CD4-positive, alpha-beta T cell treated with Interferon gamma for 1 hour (primary cell): ENCODE measurements at places on chromosomes 13 and 19.

DNA sequence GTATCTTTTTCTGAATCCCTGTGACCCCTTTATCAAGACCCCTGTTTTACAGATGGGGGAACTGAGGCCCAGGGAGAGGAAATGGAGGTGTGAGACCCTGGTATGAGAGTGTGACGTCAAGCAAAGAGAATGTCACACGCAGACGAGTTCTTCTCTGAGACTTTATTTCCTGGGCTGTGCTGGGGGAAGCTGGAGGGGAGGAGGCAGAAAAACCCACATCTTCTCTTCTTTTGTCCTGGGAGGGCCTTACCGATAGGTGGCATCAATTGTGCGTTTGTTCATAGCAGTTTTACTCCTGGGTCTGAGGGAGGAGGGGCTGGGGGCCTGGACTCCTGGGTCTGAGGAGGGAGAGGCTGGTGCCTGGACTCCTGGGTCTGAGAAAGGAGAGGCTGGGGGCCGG, 4.9 kb upstream of the KLK15 start:
- DNase-seq = no peak

DNA sequence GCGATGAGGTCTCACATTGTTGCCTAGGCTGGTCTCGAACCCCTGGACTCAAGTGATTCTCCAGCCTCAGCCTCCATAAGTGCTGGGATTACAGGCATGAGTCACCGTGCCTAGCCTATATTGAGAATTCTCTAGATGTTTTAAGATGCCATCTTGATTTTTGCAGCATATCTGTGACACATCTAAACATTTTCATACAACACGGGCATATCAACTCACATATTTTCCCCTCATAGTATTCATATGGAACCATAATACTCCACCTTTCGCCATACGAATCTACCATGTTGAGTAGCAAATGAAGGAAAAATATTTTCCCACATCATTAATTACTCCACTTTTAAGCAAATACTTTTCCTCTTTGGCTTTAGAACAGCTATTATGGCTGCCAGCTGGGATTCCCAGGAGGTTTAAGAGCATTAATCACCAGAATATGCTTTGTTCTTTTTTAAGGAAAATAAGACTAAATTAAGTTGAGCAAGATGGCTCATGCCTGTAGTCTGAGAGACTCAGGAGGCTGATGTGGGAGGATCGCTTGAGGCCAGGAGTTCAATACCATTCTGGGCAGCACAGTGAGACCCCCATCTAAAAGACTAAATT, 56.9 kb upstream of the GTF2F2 start:
- no peak for DNase-seq

GRCh38 chr13:26503826-26504594, 53.5 kb upstream of the WASF3 start:
- DNase-seq = no peak

DNA sequence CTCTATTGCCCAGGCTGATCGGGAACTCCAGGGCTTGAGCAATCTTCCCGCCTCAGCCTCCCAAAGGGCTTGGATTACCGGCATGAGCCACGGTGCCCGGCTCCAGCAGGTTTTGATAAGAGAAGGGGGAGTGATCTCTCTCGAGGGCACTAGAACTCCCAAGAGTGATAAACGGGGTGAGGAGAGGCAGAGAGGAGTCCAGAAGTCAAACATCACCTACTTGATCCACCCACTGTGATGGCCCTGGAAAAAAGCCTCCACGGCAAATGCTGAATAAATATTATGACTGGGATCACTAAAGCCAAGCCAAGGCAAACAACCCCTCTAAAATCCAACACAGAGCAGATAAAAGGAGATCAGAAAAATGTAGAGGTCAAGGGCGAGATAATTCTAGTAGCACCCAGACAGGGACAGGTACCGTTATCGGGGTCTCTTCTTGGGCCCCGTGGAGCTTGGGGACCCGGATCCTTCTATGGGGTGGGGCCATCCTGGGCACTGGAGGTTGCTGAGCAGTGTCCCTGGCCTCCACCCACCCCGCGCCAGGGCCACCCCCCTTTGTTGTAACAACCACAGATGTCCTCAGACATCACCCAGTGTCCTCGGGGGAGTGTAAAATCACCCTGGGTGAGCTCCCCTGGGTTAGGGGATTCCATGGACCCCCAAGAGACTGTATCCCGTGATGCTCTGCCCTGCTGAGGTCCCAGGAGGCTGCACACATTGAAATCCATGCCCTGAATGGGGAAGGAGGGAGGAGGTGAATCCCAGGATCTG, 3.7 kb upstream of the CREB3L3 start:
- DNase-seq = no peak

DNA sequence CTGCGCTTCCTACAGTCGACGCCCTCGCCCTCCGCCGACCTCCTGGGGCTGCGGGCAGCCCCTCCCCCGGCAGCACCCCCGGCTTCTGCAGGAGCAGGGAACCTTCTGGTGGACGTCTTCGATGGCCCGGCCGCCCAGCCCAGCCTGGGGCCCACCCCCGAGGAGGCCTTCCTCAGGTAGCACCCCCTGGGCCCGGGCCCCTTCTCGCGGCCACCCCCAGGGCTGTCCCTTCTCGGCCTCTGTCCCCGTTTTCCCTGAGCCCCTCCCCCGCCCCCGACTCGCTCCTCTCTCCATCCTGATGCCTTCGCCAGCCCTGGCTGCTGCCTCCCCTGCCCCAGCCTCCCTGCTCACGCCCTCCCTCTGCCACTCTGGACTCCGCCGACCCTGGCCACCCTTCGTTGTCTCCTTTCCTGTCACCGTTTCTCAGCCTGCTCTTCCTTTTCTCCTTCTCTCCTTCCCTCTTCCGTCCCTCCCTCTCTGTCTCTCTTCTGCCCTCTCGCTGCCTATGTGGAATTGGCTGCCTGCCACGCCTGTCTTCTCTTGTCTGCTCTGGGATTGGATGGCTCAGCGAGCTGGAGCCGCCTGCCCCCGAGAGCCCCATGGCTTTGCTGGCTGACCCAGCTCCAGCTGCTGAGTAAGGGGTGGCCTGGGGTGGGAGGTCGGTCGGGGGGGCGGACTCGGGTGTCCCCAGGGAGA, 11.0 kb downstream of the FUZ start:
- DNase-seq = no peak

- DNase-seq = no peak
Measured at GRCh38 chr13:111082240-111082639, 32.9 kb upstream of the ARHGEF7 start.

DNA sequence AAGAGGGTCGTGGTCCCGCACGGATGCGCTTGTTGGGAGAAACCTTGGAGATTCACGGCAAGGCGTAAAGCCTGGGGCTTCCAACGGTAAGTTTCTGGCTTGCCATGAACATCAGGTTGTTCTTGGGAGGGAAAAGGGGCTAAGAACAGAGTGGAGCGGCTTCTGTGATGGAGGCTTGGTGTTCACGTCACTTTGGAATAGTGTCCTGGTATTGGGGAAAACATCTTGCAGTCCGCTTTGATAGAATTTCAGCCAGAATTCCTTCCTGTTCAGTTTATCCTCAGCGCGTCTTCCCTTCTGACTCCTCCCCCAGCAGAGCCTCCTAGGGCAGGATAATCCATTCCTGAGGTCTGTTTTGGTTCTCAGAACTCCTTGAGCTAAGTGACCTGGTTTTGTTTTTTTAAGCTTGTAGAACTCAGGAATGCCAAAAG, 2.0 kb downstream of the KCTD15 start:
- DNase-seq = no peak

GRCh38 chr13:53907891-53908290, 879.3 kb downstream of the OLFM4 start:
- no peak for DNase-seq

- peak; percentile 70 for DNase-seq
Measured at GRCh38 chr19:1154731-1155351, 19.2 kb downstream of the SBNO2 start.

DNA sequence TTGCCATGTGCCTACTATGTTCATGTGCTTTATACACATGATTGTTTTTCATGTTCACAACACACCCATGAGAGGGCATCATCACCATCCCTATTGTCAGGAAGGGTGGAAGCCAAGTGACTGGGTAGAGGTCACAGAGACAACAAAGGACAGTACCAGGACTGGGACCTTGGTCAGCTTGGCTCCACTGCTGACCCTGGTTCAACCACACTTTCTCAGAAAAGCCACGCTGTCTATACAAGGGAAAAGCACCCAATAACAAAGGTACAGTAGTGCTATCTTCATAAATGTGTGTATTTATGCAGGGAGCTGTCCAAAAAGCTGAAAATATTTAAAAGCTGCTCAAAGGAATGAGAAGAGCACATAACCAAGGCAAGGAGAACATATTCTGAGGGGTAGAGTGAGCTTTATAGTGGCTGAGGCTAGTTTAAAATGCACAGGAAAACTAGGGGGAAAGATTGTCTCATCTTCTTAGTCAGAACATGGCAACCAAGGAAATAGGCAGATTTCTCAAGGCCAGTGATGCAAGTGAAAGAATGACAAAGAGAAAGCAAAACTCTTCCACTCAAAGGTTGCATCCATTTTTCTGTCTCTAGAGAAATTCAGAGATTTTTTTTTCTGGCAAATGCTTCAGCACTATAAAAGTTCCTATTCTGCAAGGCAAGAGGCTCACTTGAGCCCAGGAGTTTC, 415.0 kb downstream of the FOXO1 start:
- DNase-seq = no peak

GRCh38 chr13:69198706-69199105, 908.9 kb upstream of the ATXN8OS start:
- DNase-seq = no peak

- no peak for DNase-seq
Measured at GRCh38 chr19:47352095-47352494, 3.0 kb downstream of the DHX34 start.

GRCh38 chr19:1523412-1524286, at the start of gene PLK5:
PLK5 (plus strand) TSS chr19:1524077; CDS start chr19:1526997, 2,920 bp downstream.
- no peak for DNase-seq

DNA sequence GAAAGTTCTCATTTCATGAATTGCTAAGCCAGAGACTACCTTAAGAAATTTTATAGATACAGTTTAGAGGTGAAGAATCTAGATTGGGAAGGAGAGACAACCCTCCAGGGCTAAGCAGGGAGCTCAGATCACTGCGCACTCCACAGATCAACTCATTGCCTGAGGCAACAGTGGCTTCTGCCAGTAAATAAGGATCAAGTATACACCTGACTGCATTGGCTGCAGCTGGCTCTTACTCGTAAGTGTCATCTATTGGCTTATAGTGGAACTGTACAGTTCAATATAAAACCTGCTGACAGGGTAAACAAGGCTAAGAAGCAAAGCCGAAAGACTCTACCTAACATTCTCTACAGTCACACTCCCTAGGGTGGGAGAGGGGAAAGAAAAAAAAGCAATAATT, 18.0 kb upstream of the C1QTNF9B start:
- DNase-seq = no peak

- no peak for DNase-seq
Measured at GRCh38 chr13:112648966-112649690, 40.7 kb upstream of the ATP11A start.

GRCh38 chr13:42967660-42968059, 24.4 kb downstream of the EPSTI1 start:
- DNase-seq = no peak

- no peak for DNase-seq
Measured at GRCh38 chr19:660793-661426, 2.1 kb downstream of the RNF126 start.

- no peak for DNase-seq
Measured at GRCh38 chr19:45976178-45976577, 2.5 kb upstream of the NOVA2 start.

DNA sequence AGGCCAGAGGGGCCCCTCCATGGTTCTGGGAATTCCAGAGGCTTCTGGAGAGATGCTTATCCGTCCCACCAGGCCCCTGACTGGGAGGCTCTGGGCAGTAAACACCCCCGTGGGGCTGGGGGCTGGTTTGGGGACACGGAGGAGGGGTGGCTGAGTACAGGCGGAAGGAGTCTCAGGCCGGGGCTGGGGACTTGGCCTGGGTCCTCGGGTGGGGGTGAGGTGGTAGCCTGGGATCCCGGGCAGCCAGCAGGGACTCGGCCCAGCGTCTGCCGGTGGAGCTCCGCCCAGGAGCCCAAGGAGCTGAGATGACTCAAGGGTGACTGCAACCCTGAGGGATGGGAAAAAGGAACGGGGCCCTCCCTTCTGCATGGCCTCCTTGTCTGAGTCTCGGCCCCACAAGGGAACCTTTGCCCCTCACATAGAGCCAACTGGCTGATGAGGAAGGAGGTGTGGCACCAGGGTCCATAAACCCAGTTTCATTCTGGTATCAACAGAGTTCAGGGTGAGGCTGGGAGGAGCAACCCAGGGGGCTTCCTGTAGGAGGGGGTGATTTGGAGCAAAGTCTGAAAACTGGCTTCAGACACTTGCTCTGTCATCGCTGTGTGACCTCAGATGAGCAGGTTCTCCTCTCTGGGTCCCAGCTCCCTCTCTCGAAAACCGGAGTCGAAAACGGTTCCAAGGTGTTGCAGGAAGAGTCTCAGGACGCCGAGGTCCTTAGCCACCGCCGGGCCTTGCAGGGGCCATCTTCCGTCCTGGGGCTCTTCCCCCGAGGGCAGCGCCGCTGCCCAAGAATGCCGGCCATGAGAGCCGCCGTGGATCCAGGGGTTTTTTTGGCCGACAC, 809 bp downstream of the MISP start:
- no peak for DNase-seq

GRCh38 chr19:48290771-48291488, 21.0 kb downstream of the ZNF114 start:
- peak; percentile 38 for DNase-seq

- DNase-seq = no peak
Measured at GRCh38 chr13:61316647-61317046, 99.0 kb downstream of the PCDH20 start.

DNA sequence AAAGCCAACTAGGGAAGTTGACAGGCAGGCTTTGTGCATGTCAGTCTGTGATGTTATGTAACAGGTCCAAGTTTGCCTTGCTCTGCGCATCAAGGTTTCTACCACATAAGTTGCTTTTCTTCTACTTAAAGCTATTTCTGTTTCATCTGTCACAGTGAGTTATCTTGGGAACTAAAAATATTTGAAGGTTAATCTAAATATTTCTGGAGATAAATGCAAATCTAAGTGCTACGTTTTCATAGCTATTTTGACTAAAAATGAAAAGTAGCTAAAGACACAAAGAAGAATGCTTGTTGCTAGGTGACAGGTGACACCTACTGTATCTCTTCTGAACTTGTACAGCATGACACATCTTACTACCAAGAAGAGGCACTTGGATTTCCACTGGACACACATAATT, 135.6 kb downstream of the KLF12 start:
- no peak for DNase-seq

GRCh38 chr13:76971851-76972829, 19.7 kb upstream of the CLN5 start:
- DNase-seq = no peak

DNA sequence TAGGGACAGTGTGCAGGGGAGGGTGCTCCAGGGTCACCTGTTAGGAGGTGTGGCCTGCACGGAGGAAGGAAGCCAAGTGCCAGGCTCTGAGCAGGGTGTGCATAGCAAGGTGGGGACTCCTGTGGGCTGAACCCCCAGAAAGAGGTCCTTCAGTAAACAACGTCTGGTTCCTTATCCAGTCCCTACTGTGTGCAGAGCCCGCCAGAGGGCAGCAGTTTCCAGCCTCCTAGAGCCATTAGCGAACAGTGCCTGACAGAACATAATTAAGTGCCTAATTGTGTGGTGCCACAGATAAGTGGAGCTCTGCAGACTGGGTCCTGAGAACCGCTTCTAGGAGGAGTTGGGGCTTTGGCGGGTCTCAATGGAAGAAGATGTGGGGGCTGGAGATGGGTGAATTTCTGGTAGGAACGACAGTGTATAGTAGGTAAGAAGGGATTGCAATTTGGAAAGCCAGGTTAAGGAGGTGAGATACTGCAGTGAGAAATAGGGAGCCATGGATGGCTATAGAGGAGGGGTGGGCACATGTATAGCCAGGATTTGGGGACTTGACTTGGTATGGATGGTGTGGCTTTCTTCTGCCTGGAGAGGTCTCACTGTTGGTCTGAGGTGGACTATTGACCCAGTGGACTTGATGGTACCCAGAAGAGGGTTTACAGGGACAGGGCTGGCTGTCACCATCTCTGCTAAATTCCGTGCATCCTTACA, 323.1 kb downstream of the ZNF536 start:
- no peak for DNase-seq
